ENCODE measurements at places on chromosomes 2 and 18.

DNA sequence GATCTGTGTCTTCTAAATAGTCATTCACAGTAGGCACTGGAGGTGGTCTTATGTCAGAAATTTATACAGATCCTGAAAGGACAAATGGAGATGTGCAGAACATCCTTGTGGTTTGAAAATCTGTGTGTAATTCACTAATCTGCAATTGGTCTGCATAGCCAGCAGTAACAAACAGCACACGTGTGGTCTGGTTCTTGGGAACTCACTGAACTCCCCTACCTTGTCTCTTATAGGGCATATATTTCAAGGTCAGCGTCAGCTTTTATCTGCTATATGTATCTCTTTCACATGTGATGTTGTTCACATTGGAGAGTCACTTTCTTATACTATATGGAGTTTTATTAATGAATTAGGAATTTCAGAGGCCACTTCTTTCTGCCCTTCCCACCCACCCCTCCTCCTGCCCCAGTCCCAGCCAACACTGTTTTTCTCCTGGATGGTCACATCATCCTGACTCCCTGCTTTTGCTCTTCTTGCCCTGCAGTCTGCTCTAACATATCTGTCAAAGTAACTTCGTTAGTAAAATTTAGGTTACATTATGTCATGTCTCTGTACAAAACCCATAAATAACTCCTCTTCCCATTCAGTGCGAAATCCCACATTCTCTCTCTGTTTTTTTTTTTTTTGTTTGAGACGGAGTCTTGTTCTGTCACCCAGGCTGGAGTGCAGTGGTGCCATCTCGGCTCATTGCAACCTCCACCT, 35.4 kb upstream of the CABYR start:
- no peak for DNase-seq

- peak; percentile 6 for DNase-seq
Observed at GRCh38 chr2:223613017-223613950, 11.1 kb upstream of the SCG2 start.

DNA sequence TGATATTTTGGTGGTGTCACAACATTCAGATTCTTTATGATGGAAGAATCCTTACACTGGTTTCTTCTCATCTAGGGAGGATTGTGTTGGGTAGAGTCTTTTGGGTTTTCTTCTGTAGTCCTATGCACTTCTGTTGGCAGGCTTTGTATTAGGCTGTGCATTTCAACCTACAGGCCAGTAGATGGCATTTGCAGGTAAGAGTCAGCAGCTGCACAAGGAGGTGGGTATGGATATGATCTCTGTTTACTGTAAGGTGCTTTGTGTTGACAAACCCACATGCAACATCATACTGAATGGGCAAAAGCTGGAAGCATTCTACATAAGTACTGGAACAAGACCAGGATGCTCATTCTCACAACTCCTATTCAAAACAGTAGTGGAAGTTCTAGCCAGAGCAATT, 656.8 kb downstream of the METTL4 start:
- DNase-seq, result no peak

DNA sequence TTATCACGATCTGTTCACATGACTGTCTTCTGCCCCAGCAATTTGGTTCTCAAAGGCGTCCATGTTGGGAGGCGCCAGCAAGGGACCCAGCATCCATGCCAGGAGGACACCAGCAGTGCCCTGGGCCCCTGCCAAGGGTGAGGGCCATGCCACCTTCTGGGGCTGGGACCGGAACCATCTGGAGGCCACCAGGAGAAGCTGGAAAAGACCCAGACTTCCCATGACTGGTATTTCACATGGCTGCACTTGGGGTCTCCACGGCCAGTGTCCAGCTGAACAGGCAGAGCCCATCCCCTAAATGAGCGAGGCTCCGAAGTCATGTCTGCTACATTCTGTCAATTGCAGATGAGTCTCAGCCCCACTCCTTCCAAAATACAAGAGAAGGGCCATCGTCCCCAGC, 306.8 kb upstream of the HS6ST1 start:
- DNase-seq, result no peak

Measured in NCI-H187 treated with DMSO at 0.1 percent for 48 hours (cell line).